ENCODE measurements at places on chromosomes 3 and 15. TPM values are rescaled to one million over a fixed set of nuclear protein-coding genes. Genes with fewer than 3 reads are reported as not detected.

Gene NSMCE3
- 6.1 TPM for total RNA-seq

Gene DNASE1L3
- total RNA-seq: not detected

Gene SETD5
- total RNA-seq: 133 TPM

Gene ZPLD1
- not detected for total RNA-seq

Gene SV2B
- total RNA-seq: 0.07 TPM

Gene CILP
- not detected for total RNA-seq

Gene TIGIT
- total RNA-seq: 7.3 TPM

Gene PLA2G4E
- total RNA-seq: not detected

Gene FOXL2
- not detected for total RNA-seq

Gene DAZL
- total RNA-seq: not detected

Gene FBXL2
- total RNA-seq: not detected

Gene COPS2
- total RNA-seq: 79.7 TPM

Gene C2CD4A
- 0.14 TPM for total RNA-seq

Gene UTS2B
- total RNA-seq: not detected

Gene LEKR1
- 0.77 TPM for total RNA-seq

Gene TMEM39A
- 21.4 TPM for total RNA-seq

Gene ATP6V1A
- 41.9 TPM for total RNA-seq

Gene MINDY2
- total RNA-seq: 4.6 TPM

Gene SLC22A13
- total RNA-seq: not detected

Gene CRYGS
- 1.8 TPM for total RNA-seq

Gene WNT5A
- not detected for total RNA-seq

Gene TMEM108
- not detected for total RNA-seq

Gene NANOGP8
- total RNA-seq: not detected

Gene P2RY1
- total RNA-seq: 0.74 TPM

Gene COLQ
- 0.25 TPM for total RNA-seq

Gene STX19
- total RNA-seq: not detected

Gene CMTM7
- 59.1 TPM for total RNA-seq

Gene CCNB2
- total RNA-seq: 93.1 TPM

Gene ESYT3
- 1.1 TPM for total RNA-seq

Gene VPS33B
- 19.8 TPM for total RNA-seq

Gene MFN1
- 23.1 TPM for total RNA-seq

Gene TEX55
- not detected for total RNA-seq

Gene XIRP1
- 0.72 TPM for total RNA-seq

Gene LIPC
- total RNA-seq: 0.14 TPM

Gene GOLGA8J
- total RNA-seq: not detected

Gene SEMA3B
- 0.37 TPM for total RNA-seq

Gene MORC1
- total RNA-seq: not detected

Gene UACA
- total RNA-seq: 3.9 TPM

Gene FGF12
- not detected for total RNA-seq

Data from activated naive CD4-positive, alpha-beta T cell treated with anti-CD3 and anti-CD28 coated beads for 36 hours (primary cell).